ENCODE measurements at places on chromosomes 16 and 17.

- no peak for DNase-seq
These were observed 79.5 kb downstream of the ANKRD11 start for GRCh38 chr16:89410794-89411309.

DNA sequence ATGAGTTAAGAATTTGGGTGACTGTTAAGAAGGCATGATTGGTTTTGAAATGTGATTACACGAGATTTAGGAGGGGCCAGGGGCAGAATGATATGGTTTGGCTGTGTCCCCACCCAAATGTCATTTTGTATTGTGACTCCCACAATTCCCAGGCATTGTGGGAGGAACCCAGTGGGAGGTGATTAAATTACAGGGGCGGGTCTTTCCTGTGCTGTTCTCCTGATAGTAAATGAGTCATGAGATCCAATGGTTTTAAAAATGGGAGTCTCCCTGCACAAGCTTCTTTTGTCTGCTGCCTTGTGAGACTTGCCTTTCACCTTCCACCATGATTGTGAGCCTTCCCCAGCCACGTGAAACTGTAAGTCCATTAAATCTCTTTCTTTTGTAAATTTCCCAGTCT, 34.6 kb downstream of the TMEM100 start:
- no peak for DNase-seq

DNA sequence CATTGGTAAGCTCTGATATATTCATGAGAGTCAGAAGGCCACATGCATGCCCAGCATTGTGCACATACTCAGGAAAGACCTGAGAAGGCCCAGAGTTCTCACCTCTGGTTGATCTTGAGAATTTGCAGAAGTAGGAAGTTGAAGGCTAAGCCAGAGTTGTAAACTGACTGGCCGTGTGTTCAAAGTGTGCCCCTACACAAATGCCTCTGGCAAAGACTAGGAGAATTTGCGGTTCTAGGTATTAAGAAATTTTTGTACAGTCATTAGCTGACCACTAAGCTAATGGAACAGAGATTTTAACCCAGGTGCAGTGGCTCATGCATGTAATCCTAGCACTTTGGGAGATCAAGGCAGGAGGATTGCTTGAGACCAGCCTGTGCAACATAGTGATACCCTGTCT, 25.0 kb downstream of the FBXL20 start:
- no peak for DNase-seq

GRCh38 chr17:40190197-40191021, 13.1 kb downstream of the RAPGEFL1 start:
- DNase-seq = no peak

GRCh38 chr16:88881007-88881615, 14.7 kb upstream of the PABPN1L start:
- no peak for DNase-seq

DNA sequence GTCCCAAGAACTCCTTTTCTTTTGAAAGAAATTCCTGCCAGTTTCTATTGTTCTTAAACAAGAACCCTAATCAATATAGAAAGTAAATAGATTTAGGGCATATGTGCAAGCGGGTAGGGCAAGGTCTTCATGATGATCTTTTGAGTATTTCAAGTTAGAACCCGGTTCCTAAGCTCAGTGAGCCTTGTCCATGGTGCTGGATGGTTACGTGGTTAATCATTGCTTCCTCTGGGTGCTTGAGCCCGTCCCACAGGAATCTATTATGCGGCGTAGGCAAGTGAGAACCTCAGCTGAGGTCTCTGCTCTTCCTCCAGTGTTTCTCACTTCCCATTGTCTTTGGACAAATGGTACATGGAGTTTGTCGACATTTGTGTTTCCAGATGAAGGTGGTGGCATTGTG, 580.8 kb upstream of the EEF2KMT start:
- no peak for DNase-seq

GRCh38 chr17:32551186-32551955, 64.6 kb downstream of the CDK5R1 start:
- no peak for DNase-seq

Data from NK-92 treated with Interleukin-12 subunit alpha and Interleukin-12 subunit beta, amount 100 ng/mL, for 24 hours (cell line).